ENCODE measurements at places on chromosomes 7 and 10.

GRCh38 chr10:97490592-97490991, 7.6 kb downstream of the MMS19 start:
- no peak for DNase-seq

- peak; percentile 6 for DNase-seq
Measured at GRCh38 chr7:118184565-118184940, 589 bp downstream of the LSM8 start.

DNA sequence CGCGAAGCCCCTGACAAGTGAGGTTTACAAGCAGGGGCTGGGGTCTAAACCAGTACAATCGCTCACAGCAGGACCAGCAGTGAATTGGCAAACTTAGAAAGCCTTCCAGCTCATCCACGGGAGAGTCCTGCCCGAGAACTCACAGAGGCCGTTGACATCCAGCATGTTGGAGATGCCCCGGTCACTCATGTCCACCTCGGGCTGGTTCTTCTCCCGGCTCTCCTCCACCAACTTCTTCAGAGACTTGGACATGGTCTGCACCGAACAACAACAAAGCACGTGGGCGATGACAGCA, 447 bp downstream of the RSU1 start:
- DNase-seq, result no peak

DNA sequence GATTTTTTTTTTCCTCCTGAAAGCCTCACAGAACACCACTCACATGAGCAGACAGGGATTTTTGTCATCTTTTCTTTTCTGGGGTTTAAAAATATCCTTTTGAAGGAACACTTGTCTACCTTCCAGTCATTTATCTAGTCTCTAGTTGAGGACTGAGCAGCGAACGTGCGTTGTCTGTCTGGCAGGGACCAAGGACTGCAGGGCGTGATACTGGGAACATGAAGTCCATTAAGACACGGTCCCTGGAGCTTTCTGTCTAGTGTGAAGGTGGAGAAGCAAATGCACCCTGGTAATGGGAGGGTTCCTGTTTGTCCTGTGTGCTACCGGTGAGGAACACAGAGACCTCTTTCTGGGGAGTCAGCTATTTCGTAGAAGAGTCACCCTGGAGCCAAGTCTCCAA, 207.4 kb downstream of the TMEM178B start:
- no peak for DNase-seq

GRCh38 chr10:101355072-101355706, 1.2 kb downstream of the BTRC start:
- DNase-seq, result no peak

GRCh38 chr10:28612877-28613276, 64.4 kb upstream of the BAMBI start:
- DNase-seq, result no peak

DNA sequence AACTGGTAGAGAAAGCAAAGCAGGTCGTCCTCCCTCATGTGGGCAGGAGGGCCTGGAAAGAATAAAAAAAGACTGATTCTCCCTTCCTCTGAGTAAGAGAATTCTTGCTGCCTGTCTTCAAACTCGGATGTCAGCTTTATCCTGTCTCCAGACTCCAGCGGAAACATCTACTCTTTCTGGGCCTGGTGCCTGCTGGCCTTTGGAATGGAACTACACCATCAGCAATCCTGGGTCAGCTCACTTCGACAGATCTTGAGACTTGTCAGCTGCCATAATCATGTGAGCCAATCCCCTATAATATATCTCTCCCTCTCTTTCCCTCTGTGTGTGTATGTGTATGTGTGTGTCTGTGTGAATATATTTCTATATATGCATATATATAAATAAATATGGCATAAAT, 411.0 kb upstream of the DPP6 start:
- DNase-seq, result no peak

DNA sequence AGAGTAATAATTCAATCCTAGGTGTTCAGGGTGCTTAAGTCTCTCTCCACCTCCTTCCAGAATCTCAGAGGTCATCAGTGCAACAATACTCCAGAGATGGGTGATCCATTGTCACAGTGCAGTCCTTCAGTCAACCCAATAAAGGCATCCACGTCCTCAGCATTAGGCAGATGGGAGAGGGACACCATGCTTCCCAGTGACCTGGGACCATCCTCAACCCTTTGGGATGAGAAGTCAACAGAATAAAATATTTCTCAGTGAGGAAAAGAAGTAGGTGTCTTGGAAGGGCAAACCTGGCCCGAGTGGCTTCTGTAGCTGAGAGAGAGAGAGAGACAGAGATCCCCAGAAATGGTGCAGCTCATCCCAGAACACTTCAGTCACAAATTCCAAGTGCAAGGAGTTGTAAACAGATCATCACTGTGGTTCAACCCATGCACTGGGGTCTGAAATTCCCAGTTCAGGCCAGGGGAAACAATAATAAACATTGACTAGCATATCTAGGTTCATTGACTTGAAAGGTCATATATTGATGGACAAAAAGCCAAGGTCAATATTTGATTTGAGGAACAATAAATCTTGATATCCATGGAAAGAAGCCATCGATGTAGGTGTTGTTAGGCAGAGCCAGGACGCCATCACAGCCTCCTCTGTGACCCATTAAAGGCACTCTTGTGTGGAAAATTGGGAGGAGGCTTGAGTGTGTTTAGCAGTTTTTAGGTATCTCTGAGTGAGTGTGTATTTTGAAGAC, 256.0 kb upstream of the ZMIZ1 start:
- no peak for DNase-seq

DNA sequence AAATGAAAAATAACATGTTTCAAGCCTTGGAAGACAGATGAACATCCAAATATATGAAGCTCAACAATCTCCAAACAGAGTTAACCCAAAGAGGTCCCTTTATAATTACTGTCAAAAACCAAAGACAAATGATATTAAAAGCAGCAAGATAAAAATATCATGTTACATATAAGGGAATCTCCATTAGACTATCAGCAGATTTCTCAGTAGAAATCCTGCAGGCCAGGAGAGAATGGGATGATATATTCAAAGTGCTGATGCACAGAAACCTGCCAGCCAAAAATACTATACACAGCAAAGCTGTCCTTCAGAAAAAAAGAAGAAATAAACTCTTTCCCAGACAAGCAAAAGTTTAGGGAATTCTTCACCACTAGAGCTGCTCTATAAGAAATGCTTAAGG, 41.0 kb downstream of the AASS start:
- DNase-seq, result no peak

DNA sequence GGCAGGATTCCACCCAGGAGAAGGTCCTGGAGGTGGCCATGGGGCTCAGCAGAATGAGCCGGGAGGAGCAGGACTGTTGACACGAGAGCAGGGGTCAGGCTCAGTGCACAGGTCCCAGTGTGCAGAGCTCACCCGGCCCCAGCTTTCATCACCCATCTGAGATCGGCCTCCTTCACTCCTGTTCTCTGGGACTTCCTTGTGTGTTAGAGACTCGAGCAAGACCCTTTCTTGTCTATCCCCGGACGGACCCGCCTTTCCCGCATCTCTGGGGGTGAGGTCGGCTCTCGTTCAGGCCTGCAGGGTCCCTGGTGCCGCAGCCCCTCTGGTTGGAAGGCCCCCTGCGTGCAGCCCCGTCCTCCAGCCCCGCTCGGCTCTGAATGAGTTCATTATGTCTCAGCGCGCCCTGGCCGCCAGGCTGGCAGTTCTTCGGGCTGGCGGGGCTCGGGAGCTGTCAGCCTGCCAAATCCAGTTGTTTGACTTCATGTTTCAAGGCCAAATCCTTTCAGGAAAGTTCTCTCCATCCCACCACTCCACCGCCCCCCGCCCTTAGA, 127.9 kb downstream of the LHPP start:
- no peak for DNase-seq

DNA sequence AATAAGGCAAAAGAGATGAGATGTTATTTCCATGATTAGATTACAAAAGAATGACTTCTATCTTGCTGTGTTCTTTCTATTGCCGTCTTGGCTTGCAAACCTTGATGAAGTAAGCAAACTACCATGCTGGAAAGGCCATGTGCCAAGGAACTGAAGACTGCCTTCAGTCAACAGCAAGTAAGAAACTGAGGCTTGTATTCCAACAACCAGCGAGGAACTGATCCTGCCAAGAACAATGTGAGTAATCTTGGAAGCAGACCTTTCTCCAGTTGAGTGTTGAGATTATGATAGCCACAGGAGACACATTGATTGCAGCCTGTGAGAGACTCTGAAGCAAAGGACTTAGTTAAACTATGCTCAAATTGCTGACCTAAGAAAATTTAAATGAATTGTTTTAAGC, 164.6 kb upstream of the GRM3 start:
- no peak for DNase-seq

DNA sequence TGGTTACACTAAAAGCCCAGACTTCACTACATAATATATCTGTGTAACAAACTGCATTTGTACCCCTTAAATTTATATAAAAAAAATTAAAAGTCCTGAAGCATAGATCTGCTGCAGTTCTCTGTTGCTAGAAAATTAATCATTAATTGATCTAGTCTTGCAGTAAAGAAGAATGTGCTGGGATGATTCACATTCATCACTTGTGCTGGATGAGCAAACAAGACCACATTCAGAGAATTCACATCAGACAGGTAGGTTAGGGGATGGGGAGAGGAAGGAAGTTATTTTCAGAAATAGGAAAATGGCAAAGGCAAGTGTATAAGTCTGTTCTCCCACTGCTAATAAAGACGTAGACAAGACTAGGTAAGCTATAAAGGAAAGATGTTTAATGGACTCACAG, 1019.0 kb downstream of the KCNMA1 start:
- DNase-seq, result no peak

DNA sequence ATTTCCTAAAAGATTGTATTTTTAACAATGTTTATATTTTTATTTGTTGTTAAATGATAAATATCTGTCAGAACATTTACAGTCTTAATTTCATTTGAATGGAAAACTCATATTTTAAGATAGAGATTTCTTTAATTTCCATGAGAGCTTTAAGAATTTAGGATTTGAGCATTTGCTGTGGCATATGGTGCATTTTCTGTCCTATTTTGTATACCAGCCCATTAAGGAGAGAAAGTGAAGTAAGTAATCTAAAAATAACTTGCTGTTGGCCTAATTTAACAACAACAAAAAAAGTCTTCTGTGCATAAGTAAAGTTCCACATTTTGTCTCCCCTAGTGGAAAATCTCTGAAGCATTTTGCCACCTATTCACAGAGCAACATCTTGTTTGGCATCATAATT, 190.9 kb upstream of the PPP1R3A start:
- no peak for DNase-seq

DNA sequence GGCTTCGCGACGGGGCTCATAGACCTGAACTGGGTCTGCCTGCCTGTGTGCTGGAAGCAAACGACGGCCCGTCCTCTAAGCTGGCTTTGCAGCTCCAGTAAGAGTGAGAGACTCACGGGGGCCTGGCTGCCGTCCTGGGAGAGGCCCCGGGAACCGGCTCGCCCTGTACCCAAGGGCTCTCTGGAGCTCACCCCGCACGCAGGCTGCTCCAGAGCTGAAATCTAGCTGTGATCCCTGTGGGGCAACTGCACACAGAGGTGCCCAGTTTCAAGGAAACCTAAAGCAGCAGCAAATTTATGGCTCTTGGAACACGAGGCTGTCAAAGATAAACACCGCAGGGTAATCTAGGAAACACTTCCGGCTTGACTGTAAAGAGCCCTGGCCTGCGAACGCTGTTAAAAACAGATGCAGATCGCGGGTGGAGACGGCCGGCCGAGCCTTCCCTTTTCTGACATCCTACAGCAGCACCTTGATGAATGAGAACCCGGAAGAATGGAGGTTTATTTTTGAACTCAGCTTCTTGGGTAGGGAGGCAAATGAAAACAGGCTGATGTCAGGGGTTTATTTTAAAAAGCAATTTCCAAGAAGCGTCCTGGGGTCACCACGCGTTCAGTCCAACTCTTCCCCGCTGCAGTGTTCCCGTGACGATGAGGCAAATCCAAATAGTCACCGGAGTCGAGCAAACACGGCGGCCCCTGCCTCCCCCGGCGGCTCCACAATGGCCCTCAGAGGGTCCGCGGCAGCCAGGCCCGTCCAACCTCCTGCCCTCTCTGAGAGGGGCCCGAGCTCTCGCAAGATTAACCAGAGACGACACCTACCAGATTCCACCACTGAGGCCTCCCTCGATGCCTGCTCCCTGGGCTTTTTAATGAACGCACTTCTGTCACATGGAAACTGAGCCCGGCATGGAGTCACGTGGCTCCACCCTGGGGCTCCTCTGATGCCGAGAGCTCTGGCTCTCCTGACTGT, 29.6 kb downstream of the AMZ1 start:
- no peak for DNase-seq

GRCh38 chr10:17025444-17026295, 103.9 kb downstream of the CUBN start:
- DNase-seq, result peak; percentile 43

DNA sequence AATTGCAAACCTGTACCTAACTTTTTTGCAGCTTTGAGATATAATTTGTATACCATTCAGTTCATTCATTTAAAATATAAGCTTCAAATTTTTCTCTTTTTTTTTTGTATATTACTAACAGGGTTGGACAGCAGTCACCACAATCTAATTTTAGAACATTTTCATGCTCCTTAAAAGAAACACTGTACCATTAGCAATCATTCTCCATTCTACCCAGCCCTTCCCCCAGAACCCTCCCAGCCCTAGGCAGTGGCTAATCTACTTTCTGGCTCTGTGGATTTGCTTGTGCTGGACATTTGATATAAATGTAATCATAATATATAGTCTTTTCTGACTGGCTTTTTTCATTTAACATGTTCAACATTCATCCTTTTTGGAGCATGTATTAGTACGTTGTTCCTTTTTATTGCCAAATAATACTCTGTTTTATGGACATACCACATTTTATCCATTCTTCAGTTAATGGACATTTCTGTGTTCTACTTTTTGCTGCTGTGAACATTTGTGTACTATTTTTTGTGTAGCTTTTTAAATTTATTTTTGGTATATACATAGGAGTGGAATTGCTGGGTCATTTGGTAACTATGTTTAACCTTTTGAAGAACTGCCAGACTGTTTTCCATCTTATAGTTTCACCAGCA, 40.9 kb upstream of the ST7 start:
- DNase-seq, result no peak

Measured in brain pericyte (primary cell).